ENCODE measurements at places on chromosomes 2 and 18.

- peak; percentile 45 for DNase-seq
Measured at GRCh38 chr2:119481501-119482455, 42.5 kb downstream of the SCTR start.

DNA sequence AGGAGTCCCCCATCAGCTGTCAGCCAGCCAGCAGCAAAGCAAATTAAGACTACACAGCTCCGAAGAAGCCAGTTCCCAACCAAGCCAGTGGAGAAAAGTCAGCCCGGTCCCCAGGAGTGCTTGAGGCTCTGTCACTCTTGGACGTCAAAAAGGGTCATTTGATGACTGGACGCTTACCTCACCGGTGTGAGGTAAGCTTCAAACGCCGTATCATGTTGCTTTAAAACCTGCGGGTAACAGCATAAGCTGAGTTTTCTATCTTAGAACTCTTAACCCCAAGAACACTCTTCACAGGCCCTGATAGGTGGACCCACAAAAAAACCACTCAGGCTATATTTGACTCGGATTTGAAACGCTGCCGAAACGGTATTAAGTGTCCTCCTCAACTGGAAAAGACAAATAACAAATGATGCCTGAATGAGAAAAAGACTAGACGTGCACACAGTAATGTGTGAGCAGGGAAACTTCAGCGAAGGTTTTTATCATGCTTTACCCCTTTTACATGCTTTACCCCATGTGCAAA lies 682 bp upstream of the LNPK start:
- DNase-seq: no peak

GRCh38 chr2:49108851-49109250 lies 45.5 kb downstream of the FSHR start:
- no peak for DNase-seq

GRCh38 chr2:228731517-228731916 lies 539.6 kb downstream of the PID1 start:
- DNase-seq: no peak

GRCh38 chr2:211396815-211397214 lies 840.4 kb downstream of the CPS1 start:
- no peak for DNase-seq

DNA sequence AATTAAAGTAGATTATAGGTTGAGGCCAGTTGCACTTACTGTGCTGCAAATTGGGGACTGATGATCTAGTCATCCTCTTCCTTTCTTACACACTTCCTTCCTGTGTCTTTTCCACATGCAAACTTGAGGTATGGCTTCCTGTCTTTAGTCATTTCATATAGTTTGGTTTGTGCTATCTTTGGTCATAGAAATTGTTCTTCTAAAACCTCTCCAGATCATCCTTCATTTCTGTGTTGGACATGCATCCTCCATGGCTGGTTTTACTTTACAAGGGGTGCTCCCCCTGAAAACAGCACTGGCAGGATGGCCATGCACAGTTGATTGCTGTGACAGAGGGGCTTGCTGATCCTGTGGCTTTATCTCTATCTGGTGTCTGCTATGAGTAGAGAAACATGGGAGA lies 36.5 kb downstream of the MGAT5 start:
- no peak for DNase-seq

GRCh38 chr18:59871711-59872362 lies 28.0 kb upstream of the PMAIP1 start:
- DNase-seq: no peak

- no peak for DNase-seq
Measured at GRCh38 chr18:26868968-26869586, 3.6 kb upstream of the AQP4 start.

GRCh38 chr2:187051350-187051749 lies 202.4 kb upstream of the ZSWIM2 start:
- no peak for DNase-seq

- no peak for DNase-seq
Measured at GRCh38 chr2:150271952-150272802, 215.3 kb downstream of the RND3 start.

- DNase-seq: no peak
Measured at GRCh38 chr2:30356071-30356470, 91.0 kb upstream of the LCLAT1 start.

DNA sequence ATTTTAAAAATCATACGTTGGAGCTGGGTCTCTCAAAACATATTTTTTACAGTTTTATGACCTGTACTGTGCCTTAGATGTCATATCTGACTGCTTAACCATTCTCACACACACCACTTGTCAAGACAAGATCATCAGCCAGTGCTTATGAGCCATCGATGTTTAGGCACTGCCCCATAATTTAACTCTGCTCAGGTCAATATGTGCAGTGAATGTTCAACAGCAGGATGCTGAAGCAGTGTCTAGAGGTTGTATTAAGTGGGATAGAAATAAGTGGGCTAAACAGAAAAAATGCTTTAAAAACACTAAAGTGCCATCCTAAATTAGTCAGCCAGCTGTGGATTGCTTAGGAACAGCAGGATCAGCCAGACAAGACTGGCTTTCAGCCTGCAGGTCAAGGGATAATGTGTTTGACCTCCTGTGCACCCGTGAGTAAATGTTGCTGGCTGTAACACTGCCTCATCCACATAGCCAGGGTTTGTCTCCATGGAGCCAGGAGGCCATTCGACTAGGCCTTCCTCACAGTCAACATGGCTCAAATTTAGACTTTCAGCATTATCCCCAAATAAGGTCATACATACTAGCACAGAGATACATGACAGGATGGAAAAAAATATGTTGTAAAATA lies 139.0 kb upstream of the NXPH2 start:
- no peak for DNase-seq

GRCh38 chr2:48306409-48307284 lies 223.3 kb upstream of the STON1 start:
- DNase-seq: no peak

DNA sequence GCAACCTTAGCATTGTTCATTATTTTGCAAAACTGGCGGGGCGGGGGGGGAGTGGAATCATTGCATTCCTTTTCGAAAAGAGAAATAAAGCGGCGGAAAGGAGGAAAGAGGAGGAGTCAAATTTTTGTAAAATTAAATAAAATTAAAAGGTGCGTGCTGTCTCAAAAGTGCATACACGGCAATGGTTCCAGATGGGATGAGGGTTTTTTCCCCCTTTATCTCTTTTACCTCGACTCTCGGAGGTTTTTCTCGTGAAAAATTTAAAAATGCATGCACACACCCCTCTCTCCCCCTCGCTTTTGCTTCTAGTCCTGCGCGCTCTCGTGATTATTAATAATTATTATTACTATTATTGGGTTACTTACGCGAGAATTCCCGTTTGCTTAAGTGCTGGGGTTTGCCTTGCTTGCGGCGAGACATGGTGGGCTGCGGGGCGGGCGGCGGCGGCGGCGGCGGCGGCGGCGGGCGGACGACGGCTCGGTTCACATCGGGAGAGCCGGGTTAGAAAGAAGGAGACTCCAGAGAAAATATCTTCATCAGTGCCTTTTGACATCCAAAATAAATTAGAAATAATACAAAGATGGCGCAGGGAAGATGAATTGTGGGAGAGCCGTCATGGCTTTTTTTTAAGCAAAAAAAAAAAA lies 481 bp downstream of the BCL11A start:
- no peak for DNase-seq

- DNase-seq: no peak
Measured at GRCh38 chr18:3180325-3180724, 39.4 kb downstream of the MYOM1 start.

GRCh38 chr2:191078165-191078867 lies 64.3 kb upstream of the STAT1 start:
- DNase-seq: no peak

Measured in H1 (cell line).